ENCODE measurements at places on chromosomes 1 and 21.
A peak's percentile ranks its signal among the peaks of the same experiment; 100 is the strongest.

GRCh38 chr1:40257313-40257687 is 736 bp upstream of the ZMPSTE24 start:
- no peak for DNase-seq

- DNase-seq: no peak
Measured at GRCh38 chr21:17393413-17393812, 119.4 kb upstream of the CXADR start.

DNA sequence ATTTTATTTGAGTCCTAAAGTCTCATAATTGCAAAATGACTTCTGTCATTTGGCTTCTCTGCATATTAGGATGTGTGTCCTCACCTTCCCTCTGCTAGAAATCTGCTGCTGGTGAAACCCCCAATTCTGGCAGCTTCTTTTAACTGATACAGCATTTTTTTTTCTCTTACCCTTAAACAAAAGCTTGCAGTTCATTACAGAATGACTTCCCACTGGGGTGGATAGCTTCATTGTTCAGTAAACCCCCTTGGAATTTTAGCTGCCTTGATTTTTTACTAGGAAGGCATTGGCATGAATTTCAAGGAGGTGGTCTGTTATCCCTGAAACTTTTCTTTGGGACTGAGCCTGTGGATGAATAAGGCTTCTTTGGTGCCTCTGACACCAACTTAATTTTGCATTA is 16.8 kb downstream of the TSEN15 start:
- no peak for DNase-seq

GRCh38 chr1:160830321-160831153 is 32.1 kb downstream of the CD244 start:
- DNase-seq: no peak

DNA sequence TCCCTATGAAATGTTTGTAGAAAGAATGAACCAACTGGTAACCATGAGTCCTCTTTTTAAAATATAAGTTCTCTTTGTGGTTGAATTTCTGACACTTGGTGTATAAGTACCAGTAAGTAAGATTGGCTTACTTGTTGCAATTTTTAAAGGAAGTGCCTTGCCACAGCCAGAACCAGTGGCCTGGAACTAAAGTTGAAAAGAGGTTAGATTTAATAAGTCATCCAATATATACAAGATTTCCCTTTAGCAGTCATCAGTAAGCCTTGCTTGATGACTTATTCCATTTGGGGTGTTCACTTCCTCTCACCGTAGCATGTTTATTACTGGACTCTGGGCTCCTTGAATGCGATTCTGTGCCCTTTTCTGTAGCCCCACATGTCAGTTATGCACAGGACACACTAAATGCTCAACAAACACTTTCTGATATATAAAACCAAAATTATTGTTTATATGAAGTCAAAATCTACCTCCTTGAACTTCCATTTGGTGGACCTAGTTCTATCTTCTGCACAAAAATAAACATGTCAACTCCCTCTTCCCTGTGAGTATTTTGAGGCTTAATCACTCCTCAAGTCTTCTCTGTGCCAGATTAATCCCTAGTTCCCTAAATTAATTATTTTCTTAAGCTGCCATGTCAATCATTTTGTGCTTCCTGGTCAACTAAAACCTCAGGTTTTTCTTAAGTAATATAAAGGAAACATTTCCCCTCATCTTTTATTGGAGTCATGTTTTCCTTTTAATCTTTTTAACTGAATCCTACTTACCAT is 218.1 kb downstream of the ST6GALNAC3 start:
- DNase-seq: no peak

- DNase-seq: no peak
Measured at GRCh38 chr1:226461087-226461486, 53.2 kb upstream of the PARP1 start.

GRCh38 chr21:20276954-20277353 is 721.3 kb upstream of the NCAM2 start:
- no peak for DNase-seq

- peak; percentile 55 for DNase-seq
Measured at GRCh38 chr1:8284127-8284526, 33.8 kb upstream of the SLC45A1 start.

DNA sequence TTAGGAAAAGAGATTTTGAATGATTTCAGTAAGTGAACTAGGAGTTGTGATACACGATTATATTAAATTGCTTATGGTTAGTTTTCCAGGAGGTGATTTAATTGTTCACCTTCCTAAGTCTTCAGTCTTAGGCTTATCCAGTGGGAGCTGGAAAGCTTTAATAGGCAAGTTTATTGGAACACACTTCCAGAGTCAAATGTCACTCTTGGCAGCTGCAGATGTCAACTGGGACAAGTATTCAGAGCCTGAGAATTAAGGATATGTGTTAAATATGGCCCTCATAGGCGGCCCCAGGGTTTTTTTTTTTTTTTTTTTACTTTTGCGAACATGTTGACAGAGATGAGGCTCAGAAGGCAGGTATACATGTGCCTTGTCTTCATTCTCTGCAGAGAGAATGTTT is 29.2 kb downstream of the UCK2 start:
- no peak for DNase-seq

- no peak for DNase-seq
Measured at GRCh38 chr1:36782785-36783184, 251.5 kb downstream of the GRIK3 start.

GRCh38 chr1:20371883-20372282 is 81.2 kb downstream of the VWA5B1 start:
- DNase-seq: no peak

- DNase-seq: no peak
Measured at GRCh38 chr1:145992502-145992936, 3.9 kb downstream of the TXNIP start.

DNA sequence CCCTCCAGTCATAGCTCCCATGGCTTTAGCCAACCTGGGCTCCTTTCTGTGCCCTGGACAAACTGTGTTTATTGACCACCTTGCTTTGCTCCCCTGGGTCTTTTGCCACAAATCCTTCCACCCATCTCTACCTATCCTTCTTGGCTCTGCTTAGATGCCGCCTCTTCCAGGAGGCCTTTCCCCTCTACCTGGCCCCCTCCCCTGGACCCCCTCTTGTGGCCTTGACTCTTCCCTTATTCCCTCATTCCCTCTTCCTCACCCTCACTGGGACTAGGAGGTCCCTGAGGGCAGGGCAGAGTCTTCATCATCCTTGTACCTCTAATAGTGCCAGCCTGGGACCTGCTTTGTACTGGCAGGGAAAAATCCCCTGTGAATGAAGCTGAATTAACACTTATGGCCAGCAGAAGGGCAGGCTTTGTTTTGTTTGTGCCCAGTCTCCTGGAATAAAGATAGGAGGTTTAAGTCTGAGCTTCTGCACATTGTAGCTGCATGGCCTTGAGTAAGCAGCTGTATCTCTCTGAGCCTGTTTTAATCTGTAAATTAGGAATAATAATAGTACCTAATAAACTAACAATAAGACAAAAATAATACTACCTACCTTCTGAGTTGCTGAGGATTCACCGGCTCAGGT is 13.7 kb downstream of the PTPRU start:
- DNase-seq: no peak

DNA sequence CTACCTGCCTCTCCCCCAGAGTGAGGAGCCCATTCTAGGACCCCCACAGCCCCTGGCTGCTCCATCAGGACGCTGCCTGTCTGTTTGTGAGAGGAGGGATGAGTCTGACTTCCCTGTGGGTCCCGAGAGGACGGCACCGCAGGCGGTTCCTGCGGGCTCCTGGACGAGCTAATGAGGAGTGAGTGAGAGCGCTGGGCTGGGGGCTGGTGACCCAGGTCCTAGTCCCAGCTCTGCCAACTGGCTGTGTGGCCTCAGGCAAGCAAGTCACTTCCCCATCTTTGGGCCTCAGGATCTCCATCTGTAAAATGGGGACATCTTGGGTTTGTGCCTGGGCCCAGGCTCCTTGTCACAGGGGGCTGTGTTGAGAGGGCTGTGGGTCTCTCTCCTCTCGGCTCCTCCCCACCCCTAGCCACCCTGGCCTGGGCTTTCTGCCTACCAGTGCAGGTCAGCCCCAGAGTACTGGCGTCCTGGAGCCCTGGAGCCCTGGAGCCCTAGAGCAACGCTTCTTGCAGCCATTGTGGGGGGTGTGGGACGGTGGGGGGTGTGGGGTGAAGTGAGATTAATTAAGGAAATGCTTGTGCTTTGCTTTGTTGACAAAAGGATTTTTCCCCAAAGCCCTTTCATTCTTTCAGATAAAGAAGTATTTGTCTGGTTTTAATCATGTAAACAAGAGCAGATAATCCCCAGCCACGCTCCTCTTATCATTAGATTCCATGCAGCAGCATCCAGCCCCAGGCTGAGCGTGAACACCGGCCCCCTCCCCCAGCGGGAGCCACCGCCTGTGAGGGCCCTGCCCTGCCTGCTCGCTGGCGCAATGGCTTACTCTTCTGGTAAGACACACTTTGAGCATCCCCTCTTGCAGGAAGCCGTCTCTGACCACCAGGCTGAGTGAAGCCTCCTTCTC is 26.8 kb downstream of the SLC1A7 start:
- peak; percentile 53 for DNase-seq

- no peak for DNase-seq
Measured at GRCh38 chr1:96825950-96826576, 104.5 kb downstream of the PTBP2 start.

DNA sequence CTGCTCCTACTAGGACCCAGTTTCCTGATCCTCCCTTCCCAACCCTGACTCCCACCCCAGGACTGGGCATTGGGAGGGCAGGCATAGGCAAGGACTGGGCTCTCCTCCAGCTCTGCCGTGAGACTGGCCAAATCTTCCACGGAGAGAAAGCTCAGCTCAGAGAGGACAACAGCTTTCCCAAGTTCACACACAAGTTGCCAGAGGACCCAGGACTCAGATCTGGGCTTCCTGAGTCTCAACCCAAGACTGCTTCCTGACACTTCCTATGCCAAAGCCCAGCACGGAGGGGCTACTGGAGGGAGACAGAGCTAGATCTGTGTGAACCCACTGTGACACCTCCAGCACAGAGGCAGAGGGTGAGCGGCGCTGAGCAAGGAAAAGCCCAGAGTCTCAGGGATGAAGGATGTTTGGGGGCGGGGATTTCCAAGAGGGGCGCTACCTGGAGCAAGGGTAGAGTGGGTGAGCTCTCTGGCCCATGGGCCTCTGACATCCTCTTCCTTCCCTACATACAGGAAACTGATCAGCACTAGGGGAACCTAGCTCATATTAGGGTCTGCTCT is 7.1 kb downstream of the PDZK1IP1 start:
- no peak for DNase-seq

DNA sequence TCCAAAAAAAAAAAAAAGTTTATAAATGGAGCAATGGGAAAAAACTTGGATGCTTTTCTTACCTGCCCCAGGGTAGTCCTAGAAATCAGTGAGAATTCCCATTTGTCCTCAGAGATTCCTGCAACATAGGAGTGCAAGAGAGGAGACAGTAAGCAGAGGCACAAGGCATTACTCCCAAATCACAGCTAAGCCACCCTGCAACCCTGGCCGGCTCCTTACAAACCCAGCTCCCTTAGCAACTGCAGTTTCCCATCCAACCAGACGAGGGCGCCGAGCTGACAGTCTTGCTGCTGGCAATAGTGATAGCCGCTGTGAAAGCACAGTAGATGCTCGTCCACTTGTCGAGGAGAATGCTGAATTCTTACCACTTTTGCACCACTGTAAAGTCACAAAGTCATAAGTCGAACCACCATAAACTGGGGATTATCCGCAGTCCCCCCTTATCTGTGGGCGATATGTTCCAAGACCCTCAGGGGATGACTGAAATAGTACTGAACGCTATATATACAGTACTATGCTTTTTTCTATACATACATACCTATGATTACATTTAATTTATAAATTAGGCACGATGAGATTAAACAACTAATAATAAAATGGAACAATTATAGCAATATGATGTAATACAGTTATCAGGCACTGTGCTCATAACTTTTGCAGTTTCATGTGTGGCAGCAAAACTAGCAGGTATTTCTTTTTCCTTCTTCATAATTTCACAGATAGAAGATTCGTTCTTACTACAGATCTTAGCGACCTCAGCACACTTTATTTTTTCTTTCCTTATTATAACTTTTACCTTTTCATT is 6.0 kb upstream of the PITHD1 start:
- peak; percentile 67 for DNase-seq

DNA sequence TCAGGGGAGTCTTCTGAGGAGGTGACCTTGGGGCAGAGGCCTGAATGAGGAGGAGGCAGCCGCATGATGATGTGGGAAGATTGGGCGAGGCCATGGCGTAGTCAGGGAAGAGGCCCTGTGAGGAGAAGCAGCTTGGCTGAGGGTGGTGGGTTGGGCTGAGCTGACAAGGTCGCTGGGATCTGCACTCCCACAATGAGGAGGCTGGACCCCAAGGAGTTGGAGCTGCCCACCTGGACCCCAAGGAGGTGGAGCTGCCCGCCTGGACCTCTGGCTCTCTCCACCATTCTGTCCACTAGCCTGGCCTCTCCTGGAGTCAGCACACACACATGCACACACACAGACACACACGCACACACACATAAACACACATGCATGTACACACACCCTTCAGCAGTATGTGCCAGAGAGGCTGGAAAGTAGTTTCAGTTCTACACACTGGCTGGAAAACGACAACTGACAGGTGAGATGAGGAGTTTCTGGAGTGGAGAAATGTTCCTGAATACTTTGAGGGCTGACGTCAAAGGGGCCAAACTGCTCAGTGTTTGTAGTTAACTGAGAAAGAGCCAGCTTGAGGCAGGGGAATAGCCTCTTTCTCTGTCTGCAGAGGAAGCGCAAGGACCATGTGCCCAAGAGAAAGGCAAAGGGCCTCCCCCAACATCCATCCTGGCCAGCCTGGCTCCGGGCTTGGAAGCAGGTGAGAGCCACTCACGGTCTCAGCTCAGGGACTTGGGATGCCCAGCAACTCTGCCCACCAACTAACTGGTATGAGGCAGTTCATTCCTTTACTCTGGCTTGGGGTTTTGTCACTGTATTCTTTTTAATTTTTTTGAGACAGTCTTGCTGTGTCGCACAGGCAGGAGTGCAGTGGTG is 7.1 kb downstream of the SMPDL3B start:
- DNase-seq: no peak
